ENCODE measurements at places on chromosomes 13 and 19.

DNA sequence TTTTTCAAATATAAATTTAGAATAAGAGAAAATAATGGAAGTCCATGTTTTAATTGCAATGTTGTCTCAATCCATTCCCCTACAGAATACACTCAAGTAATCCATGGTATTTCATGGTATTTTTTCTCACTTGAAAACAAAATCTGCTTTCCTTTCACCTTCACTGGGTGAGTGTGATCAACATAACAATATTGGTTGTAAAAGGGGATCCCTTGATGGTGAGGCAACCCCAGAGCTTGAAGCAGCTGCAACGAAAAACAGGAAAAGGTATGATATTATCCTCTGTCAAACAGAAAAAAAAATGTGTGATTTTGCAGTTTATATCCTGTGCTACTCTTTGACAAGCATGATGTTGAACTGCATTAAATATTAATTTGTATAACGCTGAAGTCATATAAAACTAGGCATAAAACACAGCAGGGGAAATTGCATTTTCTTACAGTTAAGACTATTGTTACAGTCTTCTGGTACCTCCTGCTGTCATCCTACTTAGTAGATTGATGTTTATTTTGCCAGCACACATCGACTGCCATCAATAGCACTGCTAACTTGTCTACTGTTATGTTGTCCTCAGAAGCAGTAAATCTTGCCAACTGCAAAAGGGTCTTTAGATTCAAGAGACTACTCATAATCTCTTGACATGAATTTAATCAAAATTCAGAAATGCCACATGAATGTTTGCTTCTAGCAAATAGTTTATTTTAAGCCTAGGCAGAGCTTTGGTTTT is 373.1 kb upstream of the MIR17HG start:
- peak; percentile 35 for DNase-seq

DNA sequence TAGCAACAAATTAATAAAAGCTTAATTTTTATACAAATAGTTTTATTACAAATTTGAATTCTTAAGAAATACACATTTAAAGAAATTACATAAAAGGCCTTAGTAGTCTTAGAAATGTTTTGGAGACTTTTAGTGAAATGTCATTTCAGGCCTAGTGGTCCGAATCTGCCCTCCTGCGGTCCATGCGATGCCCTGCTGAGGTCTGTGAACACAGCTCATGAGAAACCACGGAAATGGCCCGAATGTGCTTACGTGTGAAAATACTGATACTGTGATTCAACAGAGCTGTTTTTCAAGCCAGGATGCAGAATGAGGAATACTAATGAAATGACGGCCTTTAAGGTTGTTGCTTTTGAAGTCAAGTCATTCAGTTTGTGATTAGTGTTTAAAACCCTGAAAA is 157.9 kb downstream of the COL4A1 start:
- DNase-seq: no peak

GRCh38 chr13:69324090-69324886 is 783.3 kb upstream of the ATXN8OS start:
- DNase-seq: no peak

GRCh38 chr13:113566227-113566561 is 18.4 kb upstream of the TFDP1 start:
- DNase-seq: no peak

GRCh38 chr13:31882794-31883193 is 143.5 kb downstream of the RXFP2 start:
- no peak for DNase-seq

- DNase-seq: no peak
These were observed 42.5 kb downstream of the STARD13 start for GRCh38 chr13:33242984-33243617.

DNA sequence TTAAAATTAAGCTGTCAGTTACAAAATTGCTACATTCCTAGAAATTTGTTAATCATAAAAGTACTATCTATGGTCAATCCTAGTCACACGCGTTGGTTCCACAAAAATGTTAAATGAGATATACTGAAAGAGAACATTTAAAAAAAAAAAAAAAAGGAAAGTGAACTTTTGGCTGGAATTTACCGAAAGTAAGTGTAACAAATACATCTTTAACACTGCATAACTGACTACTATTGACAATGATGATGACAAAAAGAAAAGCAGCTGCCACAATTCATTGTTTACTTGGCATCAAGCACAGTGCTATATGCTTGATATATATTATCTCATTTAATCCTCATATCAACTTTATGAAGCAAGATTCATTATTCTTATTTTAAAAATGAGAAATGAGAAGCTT is 19.8 kb upstream of the POU4F1 start:
- no peak for DNase-seq

- no peak for DNase-seq
These were observed 40.0 kb downstream of the PIN1 start for GRCh38 chr19:9875031-9875627.

DNA sequence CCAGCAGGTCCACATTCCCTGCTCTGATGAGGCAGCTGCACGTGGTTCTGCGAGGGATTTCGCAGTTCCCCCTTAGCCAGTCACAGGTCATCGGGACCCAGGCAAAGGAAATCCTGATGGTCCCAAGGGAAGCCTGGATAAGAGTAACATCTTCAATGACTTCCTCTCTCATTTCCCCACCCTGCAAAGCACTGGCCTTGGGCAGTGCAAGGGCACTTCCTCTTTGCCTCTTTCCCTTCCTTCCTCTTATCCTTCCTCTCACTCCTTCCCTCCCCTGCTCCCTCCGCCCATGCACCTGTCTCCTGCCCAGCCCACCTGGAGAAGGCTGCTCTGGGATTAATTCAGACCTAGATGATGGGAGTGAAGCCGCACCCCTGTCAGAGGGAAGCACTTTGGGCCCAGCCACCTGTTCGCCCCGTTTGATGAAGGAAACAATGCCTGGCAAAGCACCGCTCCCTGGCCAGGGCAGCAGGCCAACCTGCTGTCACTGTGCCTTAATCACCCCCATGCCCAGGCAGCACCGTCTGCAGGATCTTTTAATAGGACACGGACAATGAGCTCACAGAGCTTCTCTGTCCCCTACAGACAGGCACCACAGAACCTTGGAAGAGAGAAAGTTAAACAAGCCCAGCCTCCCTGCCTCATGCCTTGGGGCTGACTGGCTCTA is 113.5 kb upstream of the PABPC3 start:
- DNase-seq: no peak

GRCh38 chr19:2223391-2223790 is 12.7 kb downstream of the PLEKHJ1 start:
- DNase-seq: no peak

DNA sequence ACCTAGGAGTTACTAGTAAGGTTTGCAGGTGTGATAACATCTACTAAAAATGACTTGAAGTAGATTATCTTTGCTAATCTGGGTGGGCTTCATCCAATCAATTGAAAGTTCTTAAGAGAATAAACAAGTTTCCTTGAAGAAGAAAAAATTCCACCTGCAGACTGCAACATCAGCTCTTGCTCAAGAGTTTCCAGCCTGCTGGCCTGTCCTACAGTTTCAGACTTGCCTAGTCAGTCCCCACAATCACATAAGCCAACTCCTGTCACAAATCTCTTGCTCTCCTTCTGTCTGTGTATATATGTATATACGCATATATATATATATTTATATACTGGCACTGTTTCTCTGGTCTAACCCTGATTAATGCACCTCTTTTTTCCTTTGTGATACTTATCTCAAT is 67.3 kb upstream of the ITM2B start:
- no peak for DNase-seq

GRCh38 chr19:53079313-53079924 is 23.8 kb downstream of the ZNF160 start:
- DNase-seq: no peak

GRCh38 chr13:76882431-76882830 is 3.8 kb downstream of the KCTD12 start:
- no peak for DNase-seq

GRCh38 chr19:38713227-38713649 is 31.0 kb downstream of the CAPN12 start:
- DNase-seq: no peak

GRCh38 chr13:110945928-110946570 is 31.2 kb upstream of the ANKRD10 start:
- DNase-seq: no peak

DNA sequence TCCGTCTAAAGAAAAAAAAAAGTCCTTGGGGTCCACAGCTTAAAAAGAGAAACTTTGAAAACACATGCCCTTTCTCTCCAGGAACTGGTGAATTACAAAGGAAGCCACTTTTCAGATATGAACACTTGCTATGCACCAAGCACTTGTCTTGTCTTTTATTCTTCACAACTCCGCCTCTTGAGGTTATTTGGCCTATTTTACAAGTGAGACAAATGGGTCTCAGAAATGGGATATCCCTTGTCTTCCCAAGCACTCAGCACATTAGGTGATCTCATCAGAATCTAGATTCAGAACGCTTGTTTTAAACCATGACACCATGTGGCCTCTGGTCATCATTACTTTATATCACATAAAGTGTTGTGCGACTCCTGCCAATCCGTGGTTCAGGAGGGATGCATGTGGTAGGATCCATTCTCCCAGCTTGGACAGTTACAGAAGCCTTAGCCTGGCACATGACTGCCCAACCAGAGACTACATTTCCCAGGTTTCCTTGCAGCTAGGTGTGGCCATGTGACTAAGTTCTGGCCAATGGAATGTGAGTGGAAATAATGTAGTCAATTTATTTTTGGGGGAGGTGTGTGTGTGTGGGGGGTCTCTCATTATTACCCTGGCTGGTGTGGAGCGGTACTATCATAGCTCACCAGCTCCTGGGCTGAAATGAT is 13.9 kb downstream of the TSKS start:
- peak; percentile 43 for DNase-seq

- DNase-seq: peak; percentile 35
These were observed 42.5 kb downstream of the IRS2 start for GRCh38 chr13:109743706-109744453.

- DNase-seq: no peak
These were observed 807.7 kb upstream of the GPC6 start for GRCh38 chr13:92418818-92419412.

DNA sequence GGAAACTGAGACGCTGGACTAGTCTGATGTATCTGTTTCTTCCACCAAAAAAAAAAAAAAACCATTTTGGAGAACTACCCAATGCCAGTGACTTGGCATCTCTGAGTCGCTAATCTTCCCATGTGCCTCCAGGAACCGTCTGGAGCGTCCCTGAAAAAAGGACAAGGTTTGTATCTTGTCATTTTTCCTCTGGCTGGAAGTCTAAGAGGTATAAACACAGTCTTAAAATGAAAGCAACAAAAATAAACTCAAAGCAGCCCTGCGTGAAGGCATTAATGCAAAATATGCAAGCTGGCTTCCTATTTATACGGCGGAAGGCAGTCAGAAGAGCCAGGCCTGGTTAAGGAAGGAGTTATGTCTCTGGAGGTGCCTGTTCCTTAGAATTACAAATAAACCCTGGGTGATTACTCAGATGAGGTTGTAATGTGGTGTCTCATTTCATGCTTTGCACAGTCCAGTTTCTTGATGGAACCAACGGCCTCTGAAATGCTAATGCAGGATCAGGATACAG is 20.3 kb downstream of the ACTN4 start:
- no peak for DNase-seq

DNA sequence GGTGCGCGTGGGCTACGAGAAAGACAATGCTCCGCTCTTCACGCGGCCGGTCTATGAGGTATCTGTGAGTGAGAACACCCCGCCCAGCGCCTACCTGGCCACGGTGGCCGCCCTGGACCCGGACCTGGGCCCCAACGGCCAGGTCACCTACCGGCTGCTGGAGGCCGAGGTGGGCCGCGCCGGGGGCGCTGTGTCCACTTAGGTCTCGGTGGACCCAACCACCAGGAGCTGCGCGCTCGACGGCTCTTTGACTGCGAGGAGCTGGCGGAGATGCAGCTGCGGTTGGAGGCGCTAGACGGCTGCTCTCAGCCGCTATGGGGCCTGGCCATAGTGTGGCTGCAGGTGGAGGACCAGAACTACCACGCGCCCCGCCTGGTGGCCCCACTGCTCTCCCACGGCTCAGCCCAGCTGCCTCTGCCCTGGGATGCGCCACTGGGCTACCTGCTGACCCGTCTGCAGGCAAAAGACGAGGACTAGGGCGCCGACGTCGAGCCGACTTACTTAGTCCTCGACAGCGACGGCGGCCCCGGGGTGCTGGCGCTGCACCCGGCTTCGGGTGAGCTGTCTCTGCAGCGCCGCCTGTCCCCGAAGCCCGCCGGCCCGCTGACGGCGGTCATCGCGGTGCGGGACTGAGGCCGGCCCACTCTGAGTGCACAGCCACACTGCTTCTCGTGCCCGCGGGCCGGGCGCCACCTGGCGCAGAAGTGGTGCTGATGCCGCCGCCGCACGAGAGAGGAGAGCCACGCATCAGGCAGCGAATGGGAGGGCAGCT is 173.0 kb downstream of the OLFM4 start:
- DNase-seq: peak; percentile 72

- DNase-seq: no peak
These were observed 20.1 kb upstream of the NDUFS7 start for GRCh38 chr19:1363599-1363998.

Data from iPS-NIHi11 (cell line).